ENCODE measurements at places on chromosomes 3 and 15.

DNA sequence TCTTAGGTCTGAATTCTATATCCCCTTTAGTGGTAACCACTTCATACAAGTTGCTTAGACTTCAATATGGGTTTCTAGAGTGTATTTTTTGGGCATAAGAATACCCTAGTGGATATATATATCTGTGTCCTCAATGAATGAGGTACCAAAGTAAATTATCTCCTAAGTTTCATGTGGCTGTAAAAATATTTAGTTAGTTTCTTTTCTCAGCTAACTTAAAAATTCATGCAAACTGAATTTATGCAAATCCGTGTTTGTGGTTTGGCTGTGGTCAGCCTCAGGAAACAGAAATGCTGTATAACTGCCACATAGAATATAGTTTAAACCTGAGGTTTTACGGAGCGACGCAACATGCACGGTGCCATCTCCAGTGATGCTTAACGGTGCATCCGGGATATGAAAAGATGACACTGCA, 80.3 kb downstream of the PEX5L start:
- DNase-seq: no peak

DNA sequence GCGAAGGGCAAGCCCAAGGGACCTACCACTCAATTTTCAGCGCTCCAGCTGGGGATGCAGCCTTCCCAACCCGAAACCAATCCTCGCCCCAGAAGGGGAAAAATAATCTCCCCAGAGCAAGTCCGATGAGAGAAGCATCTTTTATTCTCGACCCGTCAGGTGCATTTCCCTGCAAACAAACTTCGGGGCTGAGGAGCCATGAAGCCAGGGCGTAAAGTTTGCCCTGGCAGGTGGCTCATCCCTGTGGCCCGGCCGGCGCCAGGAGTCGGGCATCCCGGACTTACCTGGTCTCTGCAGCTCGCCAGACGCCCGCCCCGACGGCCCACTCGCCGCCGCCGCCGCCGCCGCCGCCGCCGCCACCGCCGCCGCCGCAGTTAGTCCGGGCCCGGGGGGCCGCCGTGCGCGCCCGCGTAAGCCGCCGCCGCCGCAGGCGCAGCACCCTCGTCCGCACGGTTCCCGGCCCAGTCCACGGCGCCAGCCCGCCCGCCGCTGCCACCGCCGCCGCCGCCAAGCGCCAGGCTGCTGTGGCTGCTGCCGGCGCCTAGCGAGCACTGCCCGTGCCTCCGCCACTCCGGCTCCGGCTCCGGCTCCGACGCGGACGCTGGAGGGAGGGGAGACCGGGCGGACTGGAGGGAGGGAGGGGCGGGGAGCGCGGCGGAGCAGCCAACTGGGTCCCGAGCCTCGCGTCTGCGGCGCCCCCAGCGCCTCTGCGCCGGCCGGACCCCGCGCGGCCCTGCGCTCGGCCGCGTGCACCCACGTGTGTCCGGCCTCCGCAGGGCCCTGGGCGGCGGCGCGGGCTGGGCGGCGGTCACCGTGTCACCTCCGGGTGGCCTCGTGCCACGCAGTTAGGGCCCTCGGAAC, at the start of gene CNTN3:
Gene CNTN3, minus strand, starts transcription at position 553 of the 861 bp plus-strand sequence. CDS start 93,547 bp downstream, outside the sequence.
- no peak for DNase-seq

DNA sequence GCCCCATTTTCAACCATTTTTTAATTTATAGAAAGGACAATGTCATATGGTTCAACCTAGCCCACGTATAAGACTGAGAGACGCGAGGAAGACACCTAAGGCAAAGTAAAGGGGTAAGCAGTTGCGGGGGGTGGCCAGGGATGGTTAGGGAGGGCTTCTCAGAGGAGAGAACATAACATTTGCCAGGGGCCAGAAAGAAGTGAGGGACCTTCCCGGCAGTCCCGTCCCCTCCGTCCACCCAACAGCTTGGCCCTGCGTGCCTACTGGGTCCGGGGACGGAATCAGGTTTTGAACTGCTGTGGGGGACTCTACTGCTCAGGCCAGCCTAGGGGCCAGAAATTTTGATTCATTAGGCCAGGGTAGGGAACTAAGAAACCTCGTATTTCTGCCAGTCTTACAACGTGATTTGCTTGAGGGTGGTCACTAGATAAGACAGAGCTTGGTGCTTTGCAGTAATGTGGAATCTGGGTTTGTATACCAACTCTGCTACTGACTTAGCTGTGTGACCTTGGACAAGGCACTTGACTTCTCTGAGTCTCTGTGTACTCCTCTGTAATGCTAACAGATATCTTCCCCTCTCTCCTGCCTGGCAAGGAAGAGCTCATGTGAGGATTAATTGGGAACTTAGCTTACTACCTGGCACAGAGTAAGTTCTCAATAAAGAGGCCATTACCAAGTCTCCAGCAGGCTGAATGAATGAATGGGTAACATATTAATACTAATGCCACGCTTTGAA, 734 bp upstream of the SLC6A20 start:
- DNase-seq: no peak

- no peak for DNase-seq
Measured at GRCh38 chr3:89113344-89113743, 5.9 kb downstream of the EPHA3 start.

DNA sequence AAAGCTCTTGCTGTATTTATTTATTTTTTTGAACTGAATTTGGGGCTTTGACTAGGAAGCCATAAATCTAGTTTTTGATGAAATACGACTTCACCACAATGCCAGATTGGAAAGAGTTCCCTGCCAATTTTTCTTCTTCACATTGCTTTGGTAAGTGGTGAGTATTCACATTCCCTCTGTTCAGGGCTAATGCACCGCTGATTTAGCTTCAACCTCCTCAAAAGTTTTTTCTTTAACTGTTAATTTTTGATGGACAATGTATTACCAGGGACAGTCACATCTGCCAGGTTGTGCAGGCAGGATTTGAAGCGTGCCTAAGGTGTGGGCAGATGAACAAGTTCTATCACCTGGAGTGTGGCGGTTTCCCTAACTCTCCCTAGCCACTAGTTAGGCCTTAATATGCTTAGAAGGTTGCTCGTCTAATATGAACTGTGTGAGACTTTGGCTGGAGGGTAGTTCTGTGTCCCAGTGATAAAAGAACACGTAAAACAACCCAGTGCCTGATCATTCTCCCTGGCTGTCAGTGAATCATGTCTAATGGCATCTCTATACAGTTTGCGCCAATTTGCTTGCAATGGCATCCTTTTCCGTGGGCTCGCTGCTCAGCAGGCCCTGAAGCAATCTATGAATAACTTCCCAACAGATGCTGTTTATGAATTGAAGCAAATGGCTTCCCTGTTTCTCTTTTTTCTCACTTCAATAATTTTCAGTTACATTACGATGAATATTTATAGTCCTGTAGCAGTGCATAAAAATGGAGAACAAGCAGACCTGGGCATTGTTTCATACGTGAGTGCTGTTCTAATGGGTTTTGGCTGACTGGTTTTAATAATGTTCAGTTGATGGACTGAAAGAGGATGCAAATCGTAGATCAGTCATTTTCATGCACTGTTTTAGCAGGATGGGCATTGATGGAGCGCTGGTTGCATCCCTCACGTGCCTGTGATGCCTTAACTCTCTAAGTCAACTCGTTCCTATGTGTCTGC, 243.2 kb upstream of the SUCLG2 start:
- DNase-seq: no peak

DNA sequence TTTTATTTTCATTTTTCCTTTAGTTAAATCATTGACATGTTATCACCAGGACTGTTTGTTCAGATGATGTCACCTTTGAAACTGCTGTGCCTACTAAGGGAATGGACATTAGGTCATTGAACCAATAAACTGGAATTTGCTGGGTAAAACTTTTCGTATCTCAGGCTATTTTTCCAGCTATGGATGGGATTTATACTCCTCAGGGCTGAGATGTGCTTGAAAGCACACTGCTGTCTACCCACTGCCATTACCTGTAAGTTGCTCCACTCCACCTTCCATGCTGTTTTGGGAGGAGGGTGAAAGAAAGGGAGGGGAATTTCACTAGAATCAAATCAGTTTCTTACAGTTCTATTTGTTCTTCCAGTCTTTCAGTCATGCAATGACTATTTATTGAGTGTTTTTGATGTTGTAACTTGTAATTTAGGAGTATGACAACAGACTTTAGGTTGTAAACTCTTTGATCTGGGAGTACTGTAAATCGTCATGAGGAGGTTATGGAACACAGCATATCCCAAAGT, 11.3 kb downstream of the EHD4 start:
- DNase-seq: no peak

DNA sequence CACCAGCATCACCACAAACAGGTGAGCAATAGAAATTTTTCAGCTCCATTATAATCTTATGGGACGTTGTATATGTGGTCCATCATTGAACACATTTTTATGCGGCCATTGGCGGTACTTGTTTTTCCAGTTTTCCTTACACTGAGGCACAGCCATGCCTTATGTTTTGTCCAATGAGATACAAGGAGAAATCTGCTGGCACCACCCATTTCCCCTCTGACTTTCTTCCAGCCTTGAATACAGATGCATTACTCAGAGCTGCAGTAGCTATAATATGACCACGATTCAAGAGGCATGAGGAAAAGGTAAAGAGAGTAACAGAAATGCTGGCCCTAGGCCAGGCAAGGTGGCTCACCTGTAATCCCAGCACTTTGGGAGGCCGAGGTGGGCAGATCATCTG, 9.0 kb upstream of the PIK3R4 start:
- DNase-seq: no peak
